ENCODE measurements at places on chromosomes 1 and 21. TPM values are rescaled to one million over a fixed set of nuclear protein-coding genes. Genes with fewer than 3 reads are reported as not detected.

DNA sequence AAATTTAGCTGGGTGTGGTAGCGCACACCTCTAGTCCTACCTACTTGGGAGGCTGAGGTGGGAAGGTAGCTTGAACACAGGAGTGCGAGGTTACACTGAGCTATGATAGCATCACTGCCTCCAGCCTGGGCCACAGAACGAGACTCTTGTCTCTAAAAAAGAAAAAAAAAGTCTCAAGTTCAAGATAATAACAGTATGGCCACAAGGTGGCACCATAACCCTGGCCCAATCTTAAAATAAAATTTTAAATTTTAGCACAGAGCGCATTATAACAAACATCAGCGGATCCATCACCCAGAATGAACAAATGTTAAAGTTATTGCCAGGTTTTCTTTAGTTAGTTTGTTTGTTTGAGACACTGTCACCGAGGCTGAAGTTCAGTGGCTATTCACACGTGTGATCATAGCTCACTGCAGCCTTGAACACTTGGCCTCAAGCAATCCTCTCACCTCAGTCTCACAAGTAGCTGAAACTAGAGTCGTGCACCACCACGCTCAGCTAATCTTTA lies 2.9 kb upstream of the HTR6 start:
- DNase-seq = no peak

GPR37L1 gene
- 0.08 TPM for polyA plus RNA-seq

GRCh38 chr1:66168948-66169671 lies 364.8 kb upstream of the SGIP1 start:
- DNase-seq = no peak

CACNA1S gene
- polyA plus RNA-seq = 0.29 TPM

DNA sequence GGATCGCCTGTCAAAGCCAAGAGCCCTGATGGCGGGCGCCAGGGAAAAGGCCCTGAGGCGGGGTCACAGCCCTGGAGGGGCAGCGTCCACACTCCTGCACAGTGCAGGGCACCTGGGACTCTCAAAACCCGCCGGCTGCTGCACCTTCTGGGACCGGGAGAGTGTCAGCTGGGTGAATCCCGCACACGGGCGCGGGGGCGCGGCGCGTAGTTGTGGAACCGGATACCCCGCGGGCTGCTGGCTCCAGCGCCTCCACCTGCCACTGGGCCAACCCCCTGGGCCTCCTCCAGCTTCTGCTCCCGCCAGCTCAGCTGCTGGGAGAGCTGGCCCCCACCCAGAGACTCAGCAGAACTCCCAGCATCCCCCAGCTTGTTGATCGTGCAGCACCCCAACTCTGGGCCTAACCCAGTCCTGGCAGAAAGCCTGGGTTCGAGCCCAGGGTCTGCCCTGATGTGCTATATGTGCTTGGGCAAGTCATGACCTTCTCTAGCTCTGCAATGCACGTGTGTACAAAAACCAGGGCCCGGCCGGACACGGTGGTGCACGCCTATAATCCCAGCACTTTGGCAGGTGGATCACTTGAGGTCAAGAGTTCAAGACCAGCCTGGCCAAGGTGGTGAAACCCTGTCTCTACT lies 33.8 kb downstream of the NECAP2 start:
- no peak for DNase-seq

ALX3 gene
- not detected for polyA plus RNA-seq

DNA sequence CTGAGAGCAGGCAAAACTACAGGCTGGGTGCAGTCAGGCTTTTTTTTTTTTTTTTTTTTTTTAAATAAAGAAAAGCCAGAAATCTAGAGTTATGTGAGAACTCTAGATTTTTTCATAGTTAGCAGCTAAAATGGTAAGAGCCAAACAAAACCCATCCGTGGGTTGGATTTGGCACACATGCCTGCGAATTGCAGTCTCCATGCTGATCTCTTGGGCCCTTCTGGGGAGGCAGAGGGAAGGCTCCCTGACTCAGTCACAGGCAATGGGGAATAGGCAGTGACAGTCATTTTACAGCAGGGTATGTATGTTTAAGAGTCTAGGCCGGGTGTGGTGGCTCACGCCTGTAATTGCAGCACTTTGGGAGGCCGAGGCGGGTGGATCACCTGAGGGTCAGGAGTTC lies 2.6 kb downstream of the TXLNA start:
- DNase-seq = no peak

- DNase-seq = no peak
Measured at GRCh38 chr1:62735491-62736171, 47.4 kb upstream of the DOCK7 start.

GRCh38 chr1:47729685-47730084 lies 267.5 kb downstream of the TRABD2B start:
- DNase-seq = no peak

GRCh38 chr1:34144766-34145165 lies 20.3 kb downstream of the CSMD2 start:
- no peak for DNase-seq

DNA sequence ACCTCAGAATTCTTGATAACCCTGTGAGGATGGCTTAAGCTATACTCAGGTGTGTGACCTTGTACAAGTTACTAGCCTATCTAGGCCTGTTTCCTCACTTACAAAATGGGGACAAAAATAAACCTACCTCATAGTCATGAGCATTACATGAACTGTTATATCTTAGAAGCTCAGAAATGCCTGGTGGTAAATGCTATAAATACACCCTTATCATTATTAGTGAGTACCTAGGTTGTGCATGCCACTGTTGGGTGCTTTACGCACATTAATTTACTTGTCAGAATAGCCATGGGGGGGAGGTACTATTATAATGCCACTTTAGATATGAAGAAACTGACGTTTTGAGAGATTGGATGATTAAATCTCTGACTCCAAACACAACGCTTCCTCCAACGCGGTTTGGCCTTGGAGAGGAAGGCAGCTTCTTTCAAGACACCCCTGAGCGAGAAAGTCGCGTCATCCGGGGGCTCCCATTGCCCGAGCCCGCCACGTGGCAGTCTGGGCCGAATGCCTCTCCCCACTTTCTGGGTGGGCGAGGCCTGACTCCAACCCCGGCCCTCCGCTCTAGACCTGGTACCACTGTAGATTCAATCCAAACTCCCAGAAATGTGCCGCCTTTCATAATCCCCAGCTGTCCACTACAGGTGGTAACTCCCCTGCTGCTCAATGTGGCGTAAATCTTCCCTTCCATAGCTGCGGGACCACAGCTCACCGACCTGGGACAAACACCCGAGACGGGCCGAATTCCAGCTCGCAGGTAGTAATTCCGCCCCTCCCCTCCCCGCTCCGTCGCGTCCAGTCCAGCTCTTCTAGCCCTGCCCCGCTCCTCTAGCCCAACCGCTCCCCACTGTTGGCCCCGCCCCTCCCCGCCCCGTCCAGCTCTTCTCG lies 771 bp upstream of the RAD54L start:
- DNase-seq = no peak

HRNR gene
- polyA plus RNA-seq = 0.20 TPM

GRCh38 chr1:76677416-76678405 lies 189.6 kb upstream of the ST6GALNAC5 start:
- DNase-seq = no peak

SLC44A5 gene
- 13.0 TPM for polyA plus RNA-seq

GOLT1A gene
- polyA plus RNA-seq = 4.6 TPM

DNA sequence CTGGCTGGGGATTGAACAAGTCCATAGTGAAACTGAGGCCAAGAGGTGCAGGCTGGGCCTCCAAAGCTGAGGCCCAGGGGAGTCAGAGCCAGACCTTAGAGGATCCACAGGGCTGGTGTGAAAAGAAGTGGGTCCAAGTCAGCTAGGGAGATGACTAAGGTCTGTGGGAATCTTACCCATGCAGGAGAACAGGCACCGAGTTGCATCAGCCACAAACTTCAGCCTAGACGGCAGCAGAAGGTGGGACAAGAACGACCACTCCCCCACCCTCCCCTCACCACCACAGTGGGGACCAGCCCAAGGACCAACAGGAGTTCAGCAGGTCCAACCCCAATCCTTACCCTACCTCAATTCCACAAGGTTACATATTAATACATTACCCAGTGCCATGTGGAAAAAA lies 282.3 kb downstream of the TTLL7 start:
- DNase-seq = no peak

GRCh38 chr1:226575739-226576378 lies 27.3 kb downstream of the STUM start:
- DNase-seq = no peak

CLEC20A gene
- polyA plus RNA-seq = 0.30 TPM

GRCh38 chr1:187839873-187840272 lies 1011.1 kb downstream of the PLA2G4A start:
- no peak for DNase-seq

ANGPTL3 gene
- polyA plus RNA-seq = 3.9 TPM

All from left renal pelvis (tissue), 4 donors.